ENCODE measurements at places on chromosomes 5 and 9.

GRCh38 chr9:90808890-90809685, 7.5 kb downstream of the SYK start:
- DNase-seq = no peak

DNA sequence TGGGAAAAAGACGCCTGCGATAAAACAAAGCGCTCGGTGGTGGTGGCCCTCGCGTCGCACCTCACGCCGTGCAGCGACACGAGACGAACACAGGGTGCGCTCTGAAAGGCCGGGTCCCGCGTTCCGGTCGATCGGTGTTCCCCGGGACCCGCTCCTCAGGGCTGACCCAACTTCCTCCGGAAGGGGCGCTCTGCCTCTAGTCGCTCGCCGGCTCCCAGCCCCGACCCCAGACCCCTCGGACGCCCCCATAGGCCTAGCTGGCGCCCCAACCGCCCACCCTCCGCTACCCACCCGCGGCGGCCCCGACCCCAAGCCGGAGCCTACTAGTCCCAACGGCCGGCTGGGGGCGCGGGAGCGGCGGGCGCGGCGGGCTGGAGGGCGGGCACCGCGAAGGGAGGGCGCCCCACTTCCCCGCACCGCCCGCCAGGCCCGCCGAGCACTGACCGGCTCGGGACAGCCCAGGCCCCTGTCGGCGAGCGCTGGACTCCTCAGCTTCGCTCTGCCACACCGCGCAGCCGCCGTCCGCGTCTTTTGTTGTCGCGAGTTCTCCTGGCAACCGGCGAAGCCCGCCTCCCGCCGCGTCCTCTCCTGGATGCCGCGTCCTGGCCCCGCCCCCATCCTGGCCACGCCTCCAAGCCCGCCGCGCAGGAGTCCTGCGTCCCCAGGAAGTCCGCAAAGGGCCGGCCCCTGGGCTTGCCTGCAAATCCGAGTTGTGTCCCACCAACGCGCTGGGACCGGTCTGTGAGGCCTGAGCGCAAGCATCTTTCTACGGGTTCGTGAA, at the start of gene KIF27:
Gene KIF27 (minus strand): TSS at position 506 of the 781 bp plus-strand sequence. CDS start 5,841 bp downstream, outside the sequence.
- peak; percentile 96 for DNase-seq

GRCh38 chr9:137069508-137070091, 757 bp downstream of the SAPCD2 start:
- no peak for DNase-seq

DNA sequence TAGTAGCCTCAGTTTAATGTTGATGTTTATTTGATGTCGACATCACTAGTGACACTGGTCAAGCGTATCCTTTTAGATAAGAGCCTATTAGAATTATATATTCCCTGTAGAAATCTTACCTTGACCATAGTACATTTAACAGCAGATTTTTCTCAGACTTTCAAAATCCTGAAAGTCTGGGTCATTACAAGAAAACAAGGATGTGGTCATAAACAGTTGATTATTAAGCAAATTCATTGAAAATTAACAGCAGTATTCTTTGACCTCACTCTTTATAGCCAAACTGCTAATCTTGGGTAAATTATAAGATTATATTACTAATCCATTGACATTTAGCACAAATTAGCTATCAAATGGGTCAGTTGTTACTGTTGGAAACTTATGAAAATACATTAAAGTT, 83.4 kb downstream of the GHR start:
- no peak for DNase-seq

DNA sequence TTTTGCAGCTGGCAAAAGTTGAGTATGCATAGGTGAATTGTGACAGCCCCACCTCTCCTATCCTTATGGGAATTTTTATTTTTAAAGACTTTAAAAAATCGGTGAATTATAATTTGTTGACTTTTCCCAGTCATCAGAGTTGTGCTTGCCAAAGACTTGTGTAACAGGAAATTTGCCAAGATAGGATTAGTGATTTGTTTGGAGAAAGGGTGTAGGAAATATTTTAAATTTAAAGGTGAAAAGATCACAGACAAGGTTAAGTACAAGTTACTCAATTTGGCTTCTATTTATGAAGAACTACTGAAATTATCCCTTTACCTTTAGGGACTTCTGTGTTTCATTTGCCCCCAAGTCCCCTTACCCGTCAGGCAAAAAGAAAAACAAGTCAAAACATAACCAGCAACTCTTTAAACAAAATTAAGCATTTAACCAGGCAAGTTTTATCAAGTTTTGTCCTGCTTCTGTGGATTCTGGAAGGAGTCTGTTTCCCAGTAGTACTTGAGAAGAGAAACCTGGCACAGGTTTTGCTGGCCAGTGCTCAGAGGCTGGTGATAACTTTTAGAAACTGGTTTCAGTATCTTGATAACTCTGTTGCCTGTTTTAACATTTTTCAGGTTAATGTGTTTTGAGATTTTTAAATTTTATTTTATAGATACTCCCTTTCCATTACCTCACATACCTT, 285.4 kb downstream of the MAST4 start:
- DNase-seq = no peak

- no peak for DNase-seq
These were observed 33.4 kb downstream of the TJP2 start for GRCh38 chr9:69207503-69207902.

- DNase-seq = no peak
These were observed 103.9 kb downstream of the ESM1 start for GRCh38 chr5:54881286-54882005.

DNA sequence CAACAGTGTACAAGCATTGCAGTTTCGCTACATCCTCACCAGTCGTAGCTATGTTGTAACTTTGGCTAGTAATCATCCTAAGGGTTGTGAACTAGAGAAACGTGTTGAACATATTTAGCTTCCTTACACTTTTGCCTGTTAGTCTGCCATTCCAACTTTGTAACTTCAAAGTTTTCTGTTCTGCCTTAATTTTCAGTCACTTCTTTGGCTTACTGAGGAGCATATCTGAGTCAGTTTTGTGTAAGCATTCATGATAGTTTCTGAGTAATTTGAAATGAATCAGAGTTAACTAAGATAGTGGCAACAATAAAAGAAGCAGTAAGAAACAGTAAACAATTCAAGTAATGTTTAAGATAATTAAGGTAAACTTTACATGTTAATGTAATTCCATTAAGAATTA, 58.9 kb upstream of the MCCC2 start:
- DNase-seq = no peak

GRCh38 chr5:141785711-141786110, 92.5 kb downstream of the PCDH1 start:
- no peak for DNase-seq

- no peak for DNase-seq
These were observed 37.5 kb downstream of the MTREX start for GRCh38 chr5:55345327-55345726.

GRCh38 chr5:136108180-136108611, 24.4 kb upstream of the SMAD5 start:
- DNase-seq = no peak

- no peak for DNase-seq
These were observed 218.4 kb upstream of the TMEM161B start for GRCh38 chr5:88487066-88487465.

DNA sequence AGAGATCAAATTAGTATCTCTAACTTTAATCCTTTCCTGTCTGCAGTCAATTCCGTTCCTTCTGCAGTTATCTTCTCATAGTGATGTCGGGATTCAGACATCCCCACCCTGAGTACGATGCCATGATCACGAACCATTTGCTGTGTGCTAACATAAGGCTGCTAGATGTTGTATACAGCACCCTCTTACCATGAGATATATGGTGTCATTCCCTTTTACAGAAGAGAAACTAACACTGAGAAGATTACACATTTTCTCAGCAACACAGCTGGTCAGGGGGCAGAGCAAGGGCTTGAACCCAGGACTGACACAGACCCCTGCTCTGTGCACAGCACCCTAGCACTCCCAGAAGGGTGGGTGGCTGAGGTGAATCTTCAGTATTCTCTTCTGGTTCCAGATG, 46.9 kb upstream of the HSD17B4 start:
- no peak for DNase-seq

DNA sequence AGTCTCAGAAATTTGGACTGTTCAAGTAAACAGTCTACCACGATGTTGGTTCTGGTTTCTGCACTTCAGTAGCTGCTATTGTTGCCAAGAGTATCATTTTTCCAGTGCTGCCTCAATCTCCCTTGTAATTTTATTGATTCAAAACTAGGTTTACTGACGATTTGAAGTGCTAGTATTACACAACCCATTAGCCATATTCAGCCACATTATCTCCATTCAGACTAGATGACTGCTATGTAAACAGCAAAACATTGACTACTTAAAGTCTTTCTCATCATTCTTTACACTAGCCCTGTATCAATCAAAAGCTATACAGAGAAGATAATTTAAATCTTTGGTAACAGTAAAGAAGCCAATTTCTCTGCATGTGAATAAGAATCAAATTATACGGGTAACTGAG, 102.0 kb upstream of the TSLP start:
- DNase-seq = no peak

DNA sequence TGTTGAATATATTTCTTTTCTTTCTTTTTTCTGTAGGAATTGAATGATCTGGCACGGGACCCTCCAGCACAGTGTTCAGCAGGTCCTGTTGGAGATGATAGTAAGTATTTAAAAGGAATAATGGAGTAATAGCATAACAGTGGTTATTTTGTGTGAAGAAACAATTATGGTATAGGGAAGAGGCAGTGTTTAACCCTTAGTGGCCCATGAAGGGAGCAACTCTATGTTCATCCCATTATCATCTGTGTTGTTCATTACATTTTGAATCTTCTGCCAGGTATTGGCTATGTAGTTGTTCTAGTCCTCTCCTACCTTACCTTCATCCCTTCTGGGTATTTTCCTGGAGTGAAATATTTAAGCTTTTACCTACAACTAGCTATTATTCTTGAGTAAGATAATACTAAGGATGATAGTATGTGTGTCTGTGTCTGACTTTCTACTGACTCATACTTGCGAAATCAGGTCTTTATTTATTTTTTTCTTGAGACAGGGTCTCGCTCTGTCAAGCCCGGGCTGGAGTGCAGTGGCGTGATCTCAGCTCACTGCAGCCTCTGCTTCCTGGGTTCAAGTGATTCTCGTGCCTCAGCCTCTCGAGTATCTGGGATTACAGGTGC, 39.3 kb downstream of the UBE2D2 start:
- DNase-seq = no peak

DNA sequence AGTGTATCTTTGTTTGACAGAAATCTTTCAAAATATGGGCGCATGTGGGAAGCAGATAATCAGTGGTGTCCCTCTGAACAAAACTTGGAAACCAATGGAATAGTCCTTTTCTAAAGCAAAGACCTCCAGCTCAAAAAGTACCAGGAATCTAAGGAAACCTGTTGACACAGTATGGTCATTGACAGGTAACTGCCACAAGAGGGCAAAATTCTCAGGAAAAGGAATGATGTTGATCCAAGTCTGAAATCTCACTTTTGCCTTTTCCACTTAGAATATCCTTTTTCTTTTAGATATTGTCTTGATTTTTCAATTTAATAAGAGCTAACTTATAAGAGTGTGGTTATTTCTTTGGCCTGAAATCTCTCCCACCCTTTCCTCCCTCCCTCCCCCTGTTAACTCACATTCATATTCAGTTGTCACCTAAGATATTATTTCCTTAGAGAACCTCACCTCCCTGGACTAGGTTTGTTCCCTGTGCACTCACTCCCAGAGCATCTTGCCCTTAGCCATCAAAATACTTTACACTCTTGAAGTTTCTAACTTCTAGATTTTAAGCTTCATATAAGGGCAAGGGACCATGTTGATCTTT, 59.0 kb upstream of the BARX1 start:
- DNase-seq = no peak

- no peak for DNase-seq
These were observed 243.1 kb downstream of the DENND1A start for GRCh38 chr9:123686829-123687192.

GRCh38 chr5:176412517-176413254, 3.7 kb downstream of the CLTB start:
- DNase-seq = no peak

GRCh38 chr9:114151426-114151956, 3.8 kb upstream of the COL27A1 start:
- no peak for DNase-seq

DNA sequence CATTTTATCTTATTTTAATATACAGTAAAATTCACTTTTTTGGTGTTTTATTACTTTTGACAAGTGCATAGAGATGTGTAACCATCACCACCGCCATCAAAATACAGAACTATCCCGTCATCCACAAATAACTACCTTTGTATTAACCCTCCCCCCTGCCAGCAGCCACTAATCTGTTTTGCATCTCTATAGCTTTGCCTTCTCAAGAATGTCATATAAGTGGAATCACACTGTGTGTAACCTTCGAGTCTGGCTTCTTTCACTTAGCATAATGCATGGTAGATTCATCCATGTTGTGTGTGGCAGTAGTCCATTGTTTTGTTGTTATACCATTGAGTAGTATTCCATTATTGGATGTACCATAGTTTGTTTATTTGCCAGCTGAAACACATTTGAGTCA, 98.8 kb downstream of the BOD1 start:
- no peak for DNase-seq

GRCh38 chr5:158265931-158266700, 407.2 kb upstream of the CLINT1 start:
- no peak for DNase-seq

DNA sequence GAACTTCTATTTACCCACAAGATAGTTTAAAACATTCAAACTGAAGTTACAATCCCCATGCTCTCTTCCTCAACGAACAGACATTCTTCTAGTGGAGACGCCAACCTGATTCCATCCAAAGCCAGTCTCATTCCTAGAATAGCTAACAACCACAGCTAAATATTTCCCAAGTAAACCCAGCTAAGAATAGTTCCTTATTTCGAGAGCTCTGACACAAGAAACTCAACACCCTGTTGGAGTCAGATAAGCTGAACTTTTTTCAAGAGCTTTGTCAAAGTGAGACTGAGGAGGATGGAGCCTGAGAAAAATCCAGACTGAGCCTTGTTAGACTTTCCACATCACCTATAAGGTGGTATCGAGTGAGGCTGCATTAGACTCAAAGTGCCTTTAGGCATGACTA, 56.7 kb upstream of the RPS23 start:
- DNase-seq = no peak

DNA sequence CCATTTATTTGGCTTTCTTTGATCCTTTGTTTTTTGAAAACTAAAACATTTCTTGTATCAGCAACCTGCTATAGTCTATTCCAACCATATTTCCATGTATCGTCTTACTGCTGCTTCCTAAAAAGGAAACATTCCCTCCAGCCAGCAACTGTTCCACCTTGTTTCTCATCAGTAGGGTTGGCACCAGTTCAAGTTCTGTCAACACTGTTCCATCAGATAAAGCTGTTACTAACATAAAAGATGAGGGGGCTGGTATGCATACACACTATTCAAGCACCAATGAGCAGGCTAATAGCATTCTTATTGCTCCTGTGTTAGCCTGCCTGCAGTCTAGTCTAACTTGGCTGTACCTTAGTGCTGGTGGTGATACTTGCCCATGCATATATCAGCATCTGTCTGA, 178.3 kb downstream of the CWC27 start:
- DNase-seq = no peak
